ENCODE measurements at places on chromosomes 7 and 10.

GRCh38 chr7:17421941-17422340 lies 123.5 kb downstream of the AHR start:
- DNase-seq, result no peak

GRCh38 chr7:155887174-155887525 lies 74.9 kb upstream of the SHH start:
- DNase-seq, result no peak

DNA sequence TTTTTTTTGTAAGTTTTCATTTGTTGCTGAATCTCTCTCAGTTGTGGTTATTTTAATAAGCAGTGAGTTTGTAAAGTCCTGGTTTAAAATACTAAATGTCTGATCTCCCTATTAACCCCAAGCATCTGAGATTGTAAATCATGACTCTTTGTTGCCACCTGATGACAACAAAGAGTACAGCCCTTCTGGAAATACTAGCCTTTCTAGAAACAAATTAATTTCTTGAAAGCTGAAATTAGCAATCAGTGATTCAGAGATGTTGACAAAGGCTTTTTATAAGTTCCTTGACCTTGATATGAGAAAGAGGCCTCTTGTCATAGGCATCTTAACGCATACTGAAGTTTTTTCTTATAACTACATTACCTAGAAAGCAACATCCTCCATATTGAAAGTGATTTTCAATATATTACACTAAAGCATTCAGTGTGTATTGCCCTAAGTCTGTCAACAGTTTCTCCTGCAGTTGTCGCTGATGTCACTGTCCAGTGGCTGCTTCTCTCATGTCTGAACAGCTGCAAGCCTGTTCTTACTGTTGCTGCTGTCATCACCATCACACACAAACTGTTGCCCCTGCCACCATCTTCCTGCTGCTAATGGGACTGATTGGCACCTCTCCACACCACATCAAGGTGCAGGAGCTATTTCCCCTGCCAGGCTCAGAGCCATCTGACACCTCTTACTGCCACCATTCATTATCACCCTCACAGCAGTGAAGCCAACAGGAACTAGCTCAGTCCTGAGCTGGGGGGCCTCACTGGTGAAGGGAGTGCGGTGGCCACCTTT lies 95.1 kb upstream of the LRGUK start:
- DNase-seq, result no peak

GRCh38 chr7:96441436-96442084 lies 119.7 kb upstream of the SLC25A13 start:
- DNase-seq, result no peak

GRCh38 chr10:26445411-26446031 lies 7.4 kb downstream of the APBB1IP start:
- no peak for DNase-seq

GRCh38 chr7:123639631-123640030 lies 16.0 kb upstream of the LMOD2 start:
- no peak for DNase-seq

DNA sequence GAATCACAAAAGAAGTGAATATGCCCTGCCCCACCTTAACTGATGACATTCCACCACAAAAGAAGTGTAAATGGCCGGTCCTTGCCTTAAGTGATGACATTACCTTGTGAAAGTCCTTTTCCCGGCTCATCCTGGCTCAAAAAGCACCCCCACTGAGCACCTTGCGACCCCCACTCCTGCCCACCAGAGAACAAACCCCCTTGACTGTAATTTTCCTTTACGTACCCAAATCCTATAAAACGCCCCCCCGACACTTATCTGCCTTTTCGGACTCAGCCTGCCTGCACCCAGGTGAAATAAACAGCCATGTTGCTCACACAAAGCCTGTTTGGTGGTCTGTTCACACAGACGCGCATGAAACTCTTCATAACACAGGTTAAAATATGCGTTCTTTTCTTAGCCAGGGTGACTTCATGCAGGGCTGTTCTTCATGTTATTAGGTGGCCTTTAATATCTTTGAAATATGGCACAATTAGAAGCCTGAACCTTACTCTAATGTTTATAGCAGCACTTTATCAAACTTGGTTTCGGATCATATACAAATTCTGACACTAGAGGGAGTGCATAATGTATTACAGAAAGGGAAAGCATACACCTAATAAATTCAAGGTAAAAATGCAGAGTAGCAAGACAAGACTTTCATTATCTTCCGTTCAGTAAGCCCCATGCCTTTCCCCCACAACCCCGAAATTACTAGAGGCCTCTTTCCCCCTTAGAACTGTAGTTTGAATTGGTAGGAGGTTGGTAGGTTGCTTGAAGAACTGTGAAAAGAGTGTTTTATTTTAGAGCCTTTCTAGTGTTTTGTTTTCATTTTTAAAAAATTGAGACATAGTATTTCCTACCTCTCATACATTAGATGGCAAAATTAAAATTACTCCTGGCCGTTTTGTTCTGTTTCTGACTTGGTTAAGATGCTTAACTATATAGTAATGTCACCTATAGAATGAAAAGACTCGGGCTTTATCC lies 117.9 kb downstream of the NPY start:
- no peak for DNase-seq

- no peak for DNase-seq
Measured at GRCh38 chr7:105808703-105809590, 67.5 kb downstream of the ATXN7L1 start.

GRCh38 chr7:151008511-151009323 lies 15.6 kb downstream of the ATG9B start:
- no peak for DNase-seq

DNA sequence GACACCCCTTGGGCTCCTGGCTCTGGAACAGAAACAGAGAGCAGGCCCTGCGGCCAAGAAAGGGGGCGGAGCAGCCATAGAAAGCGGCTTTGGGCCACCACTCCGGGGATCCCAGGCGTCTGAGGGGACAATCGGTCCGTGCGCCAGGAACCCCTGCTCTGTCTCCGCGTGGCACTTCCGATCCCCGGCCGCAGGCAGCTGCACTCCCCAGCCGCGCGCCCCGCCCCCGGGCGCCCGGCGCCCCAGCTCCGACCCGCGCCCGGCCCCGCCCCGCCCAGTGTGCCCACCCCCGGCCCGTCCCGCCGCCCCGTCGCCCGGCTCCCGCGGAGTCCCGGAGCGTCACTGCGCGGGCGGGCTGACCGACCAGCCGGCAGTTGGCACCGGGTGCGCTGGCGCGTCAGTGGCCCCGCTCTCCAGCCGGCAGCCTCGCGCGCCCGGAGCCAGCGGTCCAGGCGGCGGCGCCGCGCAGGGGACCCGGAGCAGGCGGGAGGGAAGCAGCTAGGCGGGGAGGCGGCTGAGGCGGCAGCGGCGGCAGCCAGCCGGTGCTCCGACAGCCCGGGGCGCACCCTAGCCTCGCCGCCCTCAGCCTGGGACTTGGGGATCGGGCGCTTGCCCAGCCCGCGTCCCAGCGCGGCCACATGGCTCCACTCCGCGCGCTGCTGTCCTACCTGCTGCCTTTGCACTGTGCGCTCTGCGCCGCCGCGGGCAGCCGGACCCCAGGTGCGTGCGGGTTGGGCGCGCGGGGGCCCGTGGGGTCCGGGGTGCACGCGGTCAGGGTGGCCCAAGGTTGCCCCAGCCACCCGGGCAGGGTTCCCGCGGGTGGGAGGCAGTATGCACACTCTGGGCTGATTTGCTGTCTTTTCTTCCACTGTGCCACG lies at the start of gene ADAMTS14:
Gene ADAMTS14, plus strand, starts transcription at position 342 of the 878 bp plus-strand sequence. Its CDS starts 297 bp downstream, at position 639.
- no peak for DNase-seq

GRCh38 chr7:64651203-64651602 lies 14.7 kb upstream of the ZNF107 start:
- DNase-seq, result no peak

- DNase-seq, result no peak
Measured at GRCh38 chr10:104359811-104360210, 6.2 kb downstream of the CFAP58 start.
